ENCODE measurements at places on chromosomes 2 and 18.

- no peak for DNase-seq
Measured at GRCh38 chr18:12492907-12493306, 85.2 kb downstream of the PRELID3A start.

DNA sequence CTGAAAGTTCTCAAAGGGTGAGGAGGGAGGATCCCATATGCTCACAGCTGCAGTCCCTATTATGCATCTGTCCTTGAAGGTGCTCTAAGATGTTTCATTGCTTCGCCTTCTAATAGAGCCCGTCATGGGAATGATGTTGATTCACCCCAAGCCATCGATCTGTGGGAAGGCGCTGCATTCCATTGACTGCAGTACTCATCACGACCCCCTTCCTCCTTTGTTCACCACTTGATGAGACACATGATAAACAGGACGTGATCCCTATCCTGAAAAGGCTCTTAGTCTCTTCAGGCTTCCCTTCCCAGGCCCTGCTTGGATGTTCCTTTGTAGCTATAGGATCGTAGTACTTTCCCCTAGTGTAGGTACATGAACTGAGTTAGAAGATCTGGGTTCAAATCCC, 181.8 kb downstream of the AGPS start:
- DNase-seq, result no peak

- no peak for DNase-seq
Measured at GRCh38 chr2:60493804-60494387, 59.6 kb downstream of the BCL11A start.

- DNase-seq, result no peak
Measured at GRCh38 chr2:20080839-20081415, 29.5 kb upstream of the LAPTM4A start.
